ENCODE measurements at places on chromosomes 5 and 9.

DNA sequence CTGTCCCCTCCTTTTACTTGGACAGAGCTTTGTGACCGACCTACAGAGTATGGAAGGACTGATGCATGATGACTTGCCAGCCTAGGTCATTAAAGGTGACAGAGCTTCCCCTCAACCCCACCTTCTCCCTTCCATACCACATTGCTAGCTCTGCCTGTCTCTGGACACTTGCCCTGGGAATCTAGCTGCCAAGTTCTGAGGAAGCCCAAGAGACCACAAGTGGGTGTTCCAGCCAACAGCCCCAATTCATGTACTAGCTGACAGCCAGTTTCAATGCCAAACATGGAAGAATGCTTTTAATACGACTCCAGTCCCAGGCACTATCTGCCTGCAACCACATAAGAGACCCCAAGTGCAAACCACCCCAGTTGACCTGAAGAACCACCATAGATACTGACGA is 477.1 kb downstream of the SPOCK1 start:
- DNase-seq: no peak

DNA sequence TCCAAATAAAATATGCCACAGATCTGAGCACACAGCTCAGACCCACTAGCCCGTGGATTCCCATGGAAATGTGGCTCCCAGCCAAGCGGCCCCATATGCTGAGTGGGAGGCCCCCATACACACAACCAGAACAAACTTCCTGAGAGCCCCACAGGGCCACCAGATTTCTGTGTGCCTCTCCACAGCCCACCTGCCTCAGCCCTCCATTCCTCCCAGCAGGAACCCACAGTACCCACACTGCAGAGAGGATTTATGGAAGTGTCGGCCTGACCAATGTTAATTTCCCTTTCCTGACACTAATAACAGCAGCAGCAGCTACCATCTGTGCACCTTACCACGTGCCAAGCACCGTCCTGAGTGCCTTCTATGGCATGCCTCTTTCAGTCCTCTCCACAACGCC is 99.3 kb upstream of the SPOCK1 start:
- no peak for DNase-seq

GRCh38 chr5:117107859-117108258 is 533.2 kb upstream of the SEMA6A start:
- no peak for DNase-seq

DNA sequence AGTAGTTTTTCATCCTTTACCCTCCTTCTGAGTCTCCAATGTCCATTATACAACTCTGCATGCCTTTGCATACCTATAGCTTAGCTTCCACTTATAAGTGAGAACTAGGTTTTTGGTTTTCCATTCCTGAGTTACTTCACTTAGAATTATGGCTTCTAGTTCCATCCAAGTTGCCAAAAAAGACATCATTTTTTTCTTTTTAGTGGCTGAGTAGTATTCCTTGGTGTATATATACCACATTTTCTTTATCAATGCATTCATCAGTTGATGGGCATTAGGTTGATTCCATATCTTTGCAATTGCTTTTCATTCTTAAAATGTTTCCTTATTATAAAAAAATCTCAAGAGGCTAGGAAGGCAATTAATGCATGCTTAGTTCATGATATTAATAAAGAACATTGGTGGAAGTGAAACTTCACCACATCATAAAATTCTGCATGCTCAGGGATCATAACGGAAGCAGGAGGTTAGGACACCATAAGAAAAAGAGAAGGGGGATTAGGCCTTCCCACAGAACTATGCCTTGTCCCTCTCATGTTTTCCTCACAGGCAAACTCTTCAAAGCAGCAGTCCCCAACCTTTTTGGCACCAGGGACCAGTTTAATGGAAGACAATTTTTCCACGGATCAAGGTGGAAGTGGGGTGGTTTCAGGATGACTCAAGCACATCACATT is 105.2 kb downstream of the FRMD3 start:
- DNase-seq: no peak

DNA sequence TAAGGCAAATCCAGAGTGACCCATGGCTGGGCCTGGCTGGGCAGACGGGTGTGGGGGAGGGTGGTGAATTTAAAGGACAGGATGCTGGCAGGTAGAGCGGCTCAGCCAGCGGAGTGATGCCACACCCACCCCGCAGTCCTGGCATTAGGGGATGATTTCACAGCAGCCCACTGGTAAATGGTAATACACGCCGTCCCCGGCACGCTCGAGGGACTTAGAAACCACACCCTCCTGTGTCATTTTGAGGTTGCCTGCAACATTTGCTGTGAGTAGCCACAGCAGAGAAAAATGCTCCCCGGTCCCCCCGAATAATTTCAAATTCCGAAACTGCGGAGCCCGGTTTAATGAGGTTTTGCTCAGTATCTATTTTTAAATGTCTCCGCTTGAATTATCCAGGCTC is 71.3 kb upstream of the FCN2 start:
- no peak for DNase-seq

DNA sequence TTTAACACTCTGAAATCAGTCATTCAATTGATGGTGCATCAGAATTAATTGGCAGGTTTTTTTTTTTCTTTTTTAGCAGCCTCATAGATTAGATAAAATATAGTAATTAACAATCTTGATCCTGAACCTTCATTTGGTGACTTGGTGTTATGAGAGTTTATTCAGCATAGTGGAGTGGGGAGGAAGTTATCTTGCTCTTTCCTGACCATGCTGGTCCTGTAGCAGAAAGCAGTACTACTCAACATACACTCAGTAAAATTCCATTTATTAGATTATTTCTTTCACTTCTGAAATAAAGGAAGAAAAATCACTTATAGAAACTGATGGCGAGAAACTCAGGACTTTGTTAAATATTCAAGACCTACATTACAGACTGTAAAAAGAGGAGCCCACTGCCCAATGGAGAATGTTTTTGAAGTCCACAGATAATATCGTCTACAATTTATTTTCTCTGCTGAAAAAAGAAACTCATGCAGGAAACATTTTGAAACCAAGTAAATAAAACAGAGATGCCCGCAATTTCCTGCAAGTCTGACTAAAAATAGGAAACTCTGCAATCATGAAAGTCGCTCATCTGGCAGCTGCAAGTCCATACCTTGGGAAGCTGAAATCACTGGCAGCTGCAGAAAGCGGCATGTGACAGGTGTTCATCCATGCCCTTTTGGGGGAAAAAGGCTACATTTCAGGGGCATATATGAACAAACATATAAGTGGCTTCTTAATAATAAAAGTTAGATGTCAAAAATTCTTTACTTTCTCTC is 233.2 kb upstream of the RFX3 start:
- no peak for DNase-seq

DNA sequence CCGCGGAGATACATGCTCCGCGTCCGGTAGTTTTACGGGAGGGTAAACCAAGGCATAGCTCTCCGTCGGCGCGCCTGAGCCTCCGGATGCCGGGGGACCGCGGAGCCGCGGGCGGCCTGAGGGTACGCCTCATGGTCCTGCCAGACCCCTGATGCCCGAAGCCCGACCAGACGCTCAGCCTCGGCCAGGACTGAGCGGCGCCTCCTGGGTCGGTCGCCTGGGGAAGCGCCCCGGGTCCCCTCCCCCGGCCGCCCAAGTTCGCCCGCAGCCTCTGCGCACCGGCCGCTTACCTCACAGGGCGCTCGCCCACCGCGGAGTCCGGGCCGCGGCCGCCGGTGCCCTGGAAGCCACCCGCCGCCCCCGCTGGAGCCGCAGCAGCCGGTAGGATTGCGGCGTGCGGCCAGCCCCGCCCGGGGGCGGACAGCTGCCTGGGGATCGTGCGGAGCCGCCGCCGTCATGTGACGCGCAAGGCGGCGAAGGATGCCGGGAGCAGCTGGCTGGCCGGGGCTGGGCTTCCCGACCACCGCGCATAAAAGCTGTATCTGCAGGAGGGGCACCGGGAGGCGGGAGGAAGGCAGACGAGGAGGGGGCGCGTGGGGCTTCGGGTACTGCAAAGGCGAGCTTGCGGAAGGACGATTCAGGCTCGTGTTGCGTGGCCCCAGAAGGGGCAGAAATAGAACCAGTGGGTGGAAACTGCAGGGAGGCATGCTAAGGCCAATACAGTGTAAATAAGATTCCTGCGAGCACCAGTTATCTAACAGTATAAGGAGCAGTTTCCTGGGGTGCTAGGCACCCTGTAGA is at the start of gene FBXO10:
Gene FBXO10, minus strand, starts transcription at position 460 of the 801 bp plus-strand sequence. CDS start 34,612 bp downstream, outside the sequence.
- peak; percentile 46 for DNase-seq

GRCh38 chr5:132473019-132473531 is 17.5 kb downstream of the IRF1 start:
- DNase-seq: peak; percentile 75

GRCh38 chr5:55191165-55191564 is 18.2 kb upstream of the CDC20B start:
- no peak for DNase-seq

DNA sequence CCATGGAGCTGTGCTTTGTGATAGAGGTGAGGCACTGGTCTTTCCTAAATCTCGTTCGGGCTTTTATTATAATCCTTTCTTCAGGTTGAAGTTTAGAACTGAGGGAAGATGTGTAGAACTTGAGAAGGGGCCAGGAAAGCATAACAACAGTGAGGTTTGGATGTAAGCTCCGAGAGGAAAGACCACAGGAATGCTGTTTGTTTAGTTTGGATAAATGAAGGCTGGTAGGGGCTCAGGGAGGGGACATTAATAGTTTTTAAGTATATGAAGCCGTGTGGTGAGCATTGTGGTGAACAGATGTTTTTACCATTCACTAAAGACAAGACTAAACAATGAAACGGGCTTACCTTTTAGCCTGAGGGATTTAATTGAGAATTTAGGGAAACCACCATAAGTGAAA is 130.8 kb downstream of the ARHGAP26 start:
- no peak for DNase-seq

DNA sequence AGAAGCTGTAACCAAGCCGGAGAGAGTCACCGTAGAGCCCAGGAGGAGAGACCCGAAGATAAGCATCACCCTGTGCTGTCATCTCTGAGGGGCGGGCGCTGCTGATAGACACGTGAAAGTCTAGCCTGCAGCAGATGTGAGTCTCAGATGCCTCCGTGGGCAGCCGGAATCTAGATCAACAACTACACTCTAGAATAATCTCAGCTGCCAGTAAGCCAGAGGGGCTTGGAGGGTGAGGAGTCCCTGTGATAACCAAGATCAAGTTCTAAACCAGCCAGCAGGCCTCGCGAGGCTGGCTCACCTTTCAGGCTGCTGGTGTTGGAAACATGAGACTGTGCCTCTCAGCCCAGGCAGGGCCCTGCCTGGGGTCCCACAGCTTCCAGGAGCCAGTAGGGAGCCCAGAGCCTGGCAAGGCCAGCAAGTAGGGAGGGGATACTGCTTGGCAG is 54.1 kb downstream of the DAPK1 start:
- DNase-seq: no peak

DNA sequence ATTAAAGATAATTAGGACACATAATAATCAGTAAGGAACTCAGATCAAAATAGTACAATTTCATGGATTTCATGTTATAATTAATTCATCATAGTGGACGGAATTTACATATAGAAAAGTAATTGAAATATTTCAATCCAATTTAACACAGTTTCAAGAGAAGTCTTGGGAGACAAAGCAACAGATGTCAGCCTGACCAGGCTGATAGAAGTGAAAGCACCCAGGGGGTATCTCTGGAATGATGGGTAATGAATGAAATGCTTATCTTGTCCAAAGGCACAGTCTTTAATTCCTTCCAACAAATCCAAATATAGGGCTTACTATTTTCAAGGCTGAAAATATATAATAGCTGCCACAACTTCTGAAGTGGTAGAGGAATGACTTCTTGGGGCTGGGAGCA is 629.3 kb upstream of the RGMB start:
- DNase-seq: no peak

GRCh38 chr5:2899311-2899710 is 147.8 kb upstream of the IRX2 start:
- DNase-seq: no peak

DNA sequence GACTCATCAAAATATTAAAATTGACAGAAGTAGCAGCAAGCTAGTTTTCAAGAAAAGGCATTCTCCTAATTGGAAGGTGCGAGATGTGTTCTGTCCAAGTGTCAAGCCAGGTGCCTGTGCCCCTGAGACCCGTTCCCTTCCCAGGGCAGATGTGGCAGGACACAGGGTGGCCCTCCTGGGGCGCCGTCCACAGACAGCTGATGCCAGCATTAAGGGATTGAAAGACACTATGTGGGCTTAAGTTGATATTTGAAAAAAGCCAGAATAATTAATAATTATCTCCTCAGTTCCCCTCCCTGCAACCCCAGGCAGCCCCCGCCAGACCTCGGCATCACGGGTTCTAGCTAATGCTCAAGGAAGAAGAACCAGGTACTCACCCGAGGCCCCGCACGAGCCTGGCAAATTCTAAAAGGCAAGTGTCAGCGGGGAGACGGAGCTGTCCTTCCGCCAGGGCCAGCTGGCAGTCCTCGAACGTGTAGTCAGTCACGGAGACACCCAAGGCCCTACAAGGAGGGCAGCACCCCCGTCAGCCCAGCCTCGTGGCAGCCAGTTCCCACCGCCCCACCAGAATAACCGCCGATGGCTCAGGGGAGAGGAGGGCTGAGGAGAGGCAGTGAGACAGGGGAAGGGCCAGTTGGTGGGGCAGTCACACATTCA is 29.1 kb upstream of the SLC6A3 start:
- no peak for DNase-seq

- no peak for DNase-seq
Measured at GRCh38 chr5:138790684-138791083, 37.5 kb downstream of the CTNNA1 start.

- no peak for DNase-seq
Measured at GRCh38 chr9:21311889-21312288, 6.8 kb upstream of the IFNA5 start.

DNA sequence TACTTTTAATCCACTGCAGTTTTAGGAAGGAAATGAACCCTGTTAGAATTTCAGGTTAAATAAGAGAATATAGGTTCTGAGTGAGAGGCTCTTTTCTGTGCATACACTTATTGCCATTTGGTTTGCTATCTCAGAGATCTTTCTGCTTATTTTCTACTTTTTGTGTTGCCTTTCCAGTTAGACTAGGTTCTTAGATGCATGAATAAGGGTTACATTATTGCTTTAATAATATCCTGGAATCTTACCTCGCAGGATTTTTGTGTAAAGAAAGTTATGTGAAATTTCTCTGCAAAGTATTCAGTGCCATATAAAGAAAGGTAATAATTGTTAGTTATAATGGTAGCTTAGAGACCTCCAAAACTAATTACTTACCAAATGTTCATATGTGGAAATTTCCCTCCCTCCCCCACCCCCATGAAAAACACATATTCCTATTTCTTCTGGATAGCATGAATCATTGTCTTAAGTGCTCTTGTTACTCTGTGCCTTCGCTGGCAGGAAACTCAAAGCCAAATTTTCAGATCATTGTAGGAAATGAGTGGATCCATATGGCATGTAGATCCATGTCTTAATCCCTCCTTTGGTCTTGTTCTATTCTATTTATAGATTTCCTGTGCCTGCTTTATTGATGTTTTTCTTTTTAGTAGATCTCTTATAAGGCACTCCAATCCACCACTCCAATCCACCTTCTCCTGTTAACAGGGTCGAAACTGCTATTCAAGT is 2.7 kb upstream of the APBA1 start:
- no peak for DNase-seq

DNA sequence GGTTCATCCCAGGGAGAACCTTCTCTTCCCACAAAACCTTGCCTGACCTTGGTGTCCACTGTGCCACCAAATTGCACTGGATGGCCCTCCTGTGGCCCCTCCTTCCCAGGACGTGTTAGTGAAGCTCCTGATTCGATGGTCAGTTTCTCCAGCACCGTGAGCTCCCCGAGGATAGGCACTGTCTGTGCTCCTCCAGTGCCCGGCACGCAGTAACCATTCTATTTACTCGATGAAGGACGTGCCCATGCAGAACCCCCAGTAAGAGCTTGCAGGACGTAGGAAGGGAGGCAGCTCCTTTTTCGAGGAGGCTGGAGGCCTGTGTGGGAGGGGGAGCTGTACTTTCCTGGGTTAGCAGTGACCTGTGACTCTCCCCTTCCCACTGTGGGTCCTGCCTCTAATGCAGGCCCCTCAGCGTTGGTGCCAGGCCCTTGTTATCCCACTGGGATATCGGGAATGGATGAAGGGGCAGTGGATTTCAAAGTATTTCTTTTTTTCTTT is 39.6 kb downstream of the HABP4 start:
- no peak for DNase-seq
